ENCODE measurements at places on chromosomes 5 and 9.

DNA sequence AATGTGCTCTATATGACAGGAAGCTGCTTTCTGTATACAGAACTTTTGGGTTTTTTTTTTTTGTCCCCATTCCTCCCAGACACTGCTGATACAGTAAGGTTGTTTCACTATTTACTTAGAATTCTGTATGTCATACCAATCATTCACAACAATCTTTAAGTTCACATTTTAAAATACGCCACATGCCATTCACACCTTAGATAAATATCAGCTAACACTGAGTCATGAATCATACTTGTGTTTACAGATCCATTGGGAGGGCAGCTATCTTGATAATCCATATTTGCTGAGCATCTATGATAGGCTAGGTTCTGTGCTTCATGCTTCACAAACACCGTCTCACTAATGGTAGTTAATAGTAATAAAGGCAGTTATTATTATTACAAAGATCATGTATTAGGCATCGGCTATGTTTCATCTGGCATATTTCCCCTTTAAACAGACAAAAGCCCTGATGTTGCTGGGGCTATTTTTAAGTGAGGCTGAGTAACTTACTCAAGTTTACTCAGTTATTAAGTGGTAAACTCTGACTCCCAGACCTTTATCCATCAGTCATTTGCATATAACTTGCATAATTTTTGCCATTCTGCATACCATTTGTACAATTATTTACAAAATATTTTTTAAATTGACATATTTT lies 152.2 kb upstream of the HMHB1 start:
- no peak for DNase-seq

- no peak for DNase-seq
These were observed 82.7 kb downstream of the BNC2 start for GRCh38 chr9:16787724-16788123.

DNA sequence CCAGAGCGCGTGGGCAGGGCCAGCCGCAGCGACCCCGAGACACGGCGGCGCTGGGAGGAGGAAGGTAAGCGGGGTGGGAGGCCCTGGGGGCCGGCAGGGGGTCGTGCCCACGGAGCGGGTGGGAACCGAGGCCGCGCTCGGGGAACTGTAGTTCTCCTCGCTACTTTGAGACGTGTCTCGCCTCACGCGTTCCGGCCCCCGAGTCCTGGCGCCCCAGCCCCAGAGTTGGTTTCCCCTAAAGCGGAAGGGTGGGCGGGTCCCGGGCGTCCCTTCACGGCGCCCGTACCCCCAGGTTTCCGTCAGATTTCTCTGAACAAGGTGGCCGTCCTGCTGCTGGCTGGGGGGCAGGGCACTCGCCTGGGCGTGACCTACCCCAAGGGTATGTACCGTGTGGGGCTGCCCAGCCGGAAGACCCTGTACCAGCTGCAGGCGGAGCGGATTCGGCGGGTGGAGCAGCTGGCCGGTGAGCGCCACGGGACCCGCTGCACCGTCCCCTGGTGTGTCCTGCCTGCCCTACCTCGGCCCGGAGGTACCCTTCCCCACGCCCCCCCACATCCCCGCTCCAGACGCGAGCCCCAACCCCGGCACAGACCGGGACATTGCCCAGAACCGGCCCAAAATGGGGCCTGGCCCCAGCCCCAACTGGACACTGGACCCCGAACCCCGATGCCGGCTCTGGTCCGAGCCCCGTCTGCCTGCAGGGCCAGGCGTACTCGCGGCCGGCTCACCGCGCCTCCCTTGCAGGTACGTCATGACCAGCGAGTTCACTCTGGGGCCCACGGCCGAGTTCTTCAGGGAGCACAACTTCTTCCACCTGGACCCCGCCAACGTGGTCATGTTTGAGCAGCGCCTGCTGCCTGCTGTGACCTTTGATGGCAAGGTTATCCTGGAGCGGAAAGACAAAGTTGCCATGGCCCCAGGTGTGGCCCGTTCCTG lies 709 bp downstream of the UAP1L1 start:
- no peak for DNase-seq

DNA sequence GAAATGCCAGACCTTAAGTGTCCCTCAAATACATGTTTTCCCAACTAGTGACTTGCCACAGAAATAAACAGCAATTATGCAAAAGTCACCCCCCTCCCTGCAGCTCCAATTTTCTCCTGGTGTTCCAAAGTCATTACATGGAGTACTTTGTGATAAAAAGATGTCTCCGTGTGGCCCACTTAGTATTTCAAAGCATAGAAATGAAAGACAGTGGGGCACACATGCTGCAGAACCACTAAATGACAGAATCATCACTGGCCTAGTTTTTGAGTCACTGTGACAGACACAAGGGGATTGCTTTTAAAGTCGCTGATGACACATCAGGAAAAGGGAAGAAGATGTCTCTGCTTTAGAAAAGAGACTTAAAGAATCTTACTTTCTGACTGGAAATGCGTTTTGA lies 323.4 kb downstream of the PSAT1 start:
- no peak for DNase-seq

GRCh38 chr5:172872997-172873491 lies 39.0 kb downstream of the ERGIC1 start:
- no peak for DNase-seq

- no peak for DNase-seq
These were observed 19.7 kb upstream of the PCDHAC2 start for GRCh38 chr5:140946578-140946977.

GRCh38 chr9:99819123-99819855 lies 2.4 kb upstream of the NR4A3 start:
- DNase-seq = peak; percentile 92

DNA sequence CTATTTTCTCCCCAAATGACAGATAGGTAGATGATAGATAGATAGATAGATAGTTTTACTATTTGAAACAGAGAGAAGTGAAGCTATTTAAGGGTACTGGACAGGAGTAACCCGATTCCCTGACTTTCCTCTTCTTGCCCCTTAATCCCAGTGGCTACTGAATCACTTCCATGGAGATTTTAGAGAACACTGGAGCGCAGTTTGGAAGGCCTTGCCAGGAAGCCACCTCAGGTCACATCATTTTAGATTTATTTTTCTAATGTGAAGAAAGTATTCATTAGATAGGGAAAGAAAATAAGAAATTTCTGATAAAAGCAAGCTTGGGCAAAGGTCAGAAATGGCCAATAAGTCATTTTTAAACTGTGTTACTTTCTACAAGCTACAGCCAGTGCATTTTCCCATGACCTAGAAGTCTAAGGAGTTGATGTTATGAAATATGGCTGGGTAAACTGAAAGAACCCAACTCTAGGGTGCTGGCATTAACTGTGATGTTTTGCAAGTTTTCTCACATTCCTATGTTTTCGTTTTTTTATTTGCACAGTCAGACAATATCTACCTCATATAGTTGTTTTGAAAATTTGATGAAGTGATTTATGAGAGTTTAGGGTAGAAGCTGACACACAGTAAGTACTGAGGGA lies 544.7 kb upstream of the PTGER4 start:
- no peak for DNase-seq

- DNase-seq = no peak
These were observed 462.1 kb upstream of the GRAMD2B start for GRCh38 chr5:125961150-125961549.

DNA sequence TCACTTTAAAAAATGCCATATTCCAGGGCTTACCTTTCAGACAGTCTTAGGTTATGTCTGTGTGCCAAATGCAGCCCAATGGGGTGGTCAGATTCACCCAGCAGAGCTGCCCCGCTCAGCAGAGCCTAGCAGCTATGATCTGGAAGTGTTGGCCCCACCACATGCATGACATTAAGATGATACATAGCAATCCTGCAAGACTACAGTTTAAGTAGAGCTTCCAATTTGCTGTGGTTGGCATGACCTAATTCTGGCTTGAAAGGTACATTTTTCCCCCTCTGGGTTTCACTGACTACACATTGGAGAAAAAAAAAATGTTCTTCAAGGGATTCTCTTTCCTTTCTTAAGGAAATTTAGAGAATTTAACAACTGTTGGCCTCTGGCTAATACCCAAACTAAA lies 22.5 kb downstream of the MEF2C start:
- no peak for DNase-seq

GRCh38 chr5:4868140-4868735 lies 271.9 kb upstream of the ADAMTS16 start:
- DNase-seq = peak; percentile 19
